ENCODE measurements at places on chromosomes 16 and 17.
A peak's percentile ranks its signal among the peaks of the same experiment; 100 is the strongest.

DNA sequence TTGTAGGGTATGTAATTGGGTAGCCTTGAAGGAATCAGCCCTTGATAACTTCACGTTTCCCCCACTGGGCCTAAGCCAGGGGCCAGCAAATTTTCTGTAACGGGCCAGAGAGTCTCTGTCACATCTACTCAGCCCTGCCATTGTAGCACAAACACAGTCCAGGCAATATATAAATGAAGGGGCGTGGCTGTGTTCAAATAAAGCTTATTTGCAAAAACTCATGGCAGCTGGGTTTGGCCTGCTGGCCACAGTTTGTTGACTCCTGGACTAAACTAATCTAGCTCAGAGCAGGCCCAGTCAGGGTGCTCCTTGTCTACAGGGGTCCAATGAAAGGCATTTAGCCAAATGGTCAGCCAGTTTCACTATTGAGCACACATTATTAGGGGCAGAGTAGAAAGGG is 141.6 kb downstream of the CCDC182 start:
- DNase-seq: no peak

DNA sequence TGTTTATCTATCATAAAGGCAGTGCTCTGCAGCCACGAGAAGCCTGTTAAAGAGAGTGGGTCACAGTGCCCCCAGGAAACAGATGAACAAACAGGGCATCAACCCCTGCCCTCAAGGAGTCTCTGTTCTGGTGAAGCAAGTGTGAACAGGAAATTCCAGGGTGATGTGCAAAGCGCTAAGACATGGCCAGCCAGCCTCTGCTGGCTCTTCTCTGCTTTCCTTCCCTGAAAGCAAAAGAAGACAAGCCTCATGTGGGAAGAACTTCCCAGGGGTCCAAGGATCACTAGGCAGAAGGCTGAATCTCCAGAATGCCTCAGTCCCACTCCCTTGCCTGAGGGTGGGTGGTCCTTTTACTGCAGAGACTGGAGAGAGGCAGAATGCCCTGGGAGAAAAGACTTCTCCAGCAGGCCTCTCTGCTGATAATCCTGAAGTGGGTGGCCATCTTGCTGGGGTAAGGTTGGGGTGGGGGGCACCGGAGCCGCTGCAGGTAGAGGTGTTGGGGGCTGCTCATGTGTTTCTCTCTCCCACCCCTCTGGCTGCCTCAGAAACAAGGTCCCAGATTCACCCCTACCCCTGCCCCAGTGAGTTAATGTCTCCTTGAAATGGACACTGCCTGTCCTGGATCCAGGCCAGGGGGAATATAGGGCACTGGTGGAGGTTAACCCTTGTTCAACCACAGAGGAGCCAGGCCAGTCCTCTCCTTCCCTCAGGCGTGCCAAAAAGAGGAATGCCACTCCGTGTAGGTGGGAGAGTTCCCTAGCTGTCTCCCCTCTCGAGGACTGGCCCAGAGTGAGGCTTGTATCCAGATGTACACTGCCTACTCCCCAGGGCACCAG is 2.4 kb downstream of the ANKRD13B start:
- no peak for DNase-seq

- no peak for DNase-seq
These were observed 150.1 kb downstream of the RBFOX1 start for GRCh38 chr16:7482596-7483290.

GRCh38 chr16:9846362-9847099 is 335.7 kb downstream of the GRIN2A start:
- no peak for DNase-seq

DNA sequence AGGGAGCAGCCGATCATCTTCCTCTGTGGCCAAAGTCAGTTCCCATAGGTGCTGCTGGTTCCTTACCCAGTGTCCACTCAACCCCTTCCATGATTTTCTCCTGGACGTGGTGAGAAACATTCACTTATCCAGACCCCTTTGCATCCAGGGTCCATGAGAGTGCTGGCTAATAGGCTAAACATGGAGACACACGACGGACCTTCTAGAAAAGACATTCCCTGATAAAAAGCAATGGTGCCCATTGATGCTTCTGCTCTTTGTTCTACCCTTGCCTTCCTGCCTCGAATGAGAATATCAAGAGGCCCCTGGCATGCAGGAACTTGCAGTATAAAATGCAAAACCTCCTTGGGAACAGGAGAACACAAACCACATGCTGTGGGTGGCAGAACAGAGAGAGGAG is 2.3 kb downstream of the TEKT5 start:
- no peak for DNase-seq

DNA sequence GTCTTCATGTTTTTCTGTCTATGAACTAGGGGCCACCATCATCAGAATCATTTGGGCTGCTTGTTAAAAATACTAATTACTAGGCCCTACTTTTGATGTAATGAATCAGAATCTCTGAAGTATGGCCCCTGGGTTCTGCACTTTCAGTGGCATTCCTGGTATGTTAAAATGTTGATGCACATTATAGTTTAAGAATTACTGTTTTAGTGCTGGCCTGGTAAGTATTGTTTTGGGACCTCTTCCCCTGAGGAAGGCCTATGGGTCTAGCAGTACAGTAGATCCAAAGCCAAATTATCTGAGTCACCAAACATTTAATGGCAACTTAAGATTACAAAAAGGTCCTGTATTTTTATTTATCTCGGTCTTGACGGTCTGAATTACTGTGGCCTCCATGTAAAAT is 58.8 kb downstream of the AP2B1 start:
- no peak for DNase-seq

- no peak for DNase-seq
These were observed 53.7 kb downstream of the CACNG1 start for GRCh38 chr17:67098006-67098405.

DNA sequence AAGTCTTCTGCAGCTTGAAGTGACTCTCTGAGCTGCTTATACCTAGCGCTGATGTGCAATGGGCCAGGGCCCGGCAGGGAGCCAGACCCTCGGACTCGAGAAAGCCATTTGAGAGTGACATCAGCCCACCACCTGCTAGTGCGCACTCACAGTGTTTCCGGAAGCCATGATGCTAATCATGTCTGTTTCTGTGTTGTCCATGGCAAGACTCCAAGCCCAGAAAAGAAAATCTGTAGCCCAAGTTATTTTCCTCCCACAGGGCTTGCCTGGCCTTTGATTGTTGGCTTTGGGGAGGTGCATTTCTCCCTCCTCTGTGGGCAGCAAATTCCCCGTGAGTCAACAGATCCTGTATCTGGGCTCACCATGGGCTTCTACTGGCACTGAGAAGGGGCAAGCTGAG is 1.8 kb upstream of the CDRT4 start:
- DNase-seq: no peak

GRCh38 chr17:45641541-45641940 is 142.6 kb upstream of the CRHR1 start:
- no peak for DNase-seq

GRCh38 chr16:29662000-29662728 is 883 bp upstream of the SPN start:
- DNase-seq: no peak

DNA sequence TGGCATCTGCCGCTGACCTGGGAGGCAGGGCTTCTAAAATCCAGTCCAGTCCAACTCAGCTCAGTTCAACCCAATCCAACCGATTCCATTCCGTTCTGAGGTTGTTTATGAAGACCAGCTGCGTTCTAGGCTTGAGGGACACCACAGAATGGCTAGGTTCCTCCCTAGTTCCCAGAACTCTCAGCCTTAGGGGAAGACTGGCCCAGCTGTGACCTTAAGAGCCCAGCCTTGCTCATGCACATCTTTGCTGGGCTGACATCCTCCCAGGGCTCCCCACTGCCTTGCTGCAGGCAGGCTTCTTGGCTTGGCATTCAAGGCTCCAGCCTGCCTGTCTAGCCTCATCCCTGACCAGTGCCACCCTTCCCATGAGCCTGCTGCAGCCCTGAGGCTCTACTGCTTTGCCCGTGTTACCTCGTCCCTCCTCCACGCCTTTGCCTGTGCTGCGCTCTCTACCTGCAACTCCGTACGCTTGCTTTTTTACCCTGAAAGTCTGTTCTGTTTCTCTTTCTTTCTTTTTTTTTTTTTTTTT is 7.9 kb downstream of the SLC12A3 start:
- DNase-seq: no peak

- DNase-seq: no peak
These were observed 1.8 kb downstream of the USP7 start for GRCh38 chr16:8961811-8962390.

- no peak for DNase-seq
These were observed at the start of gene SDR42E2 for GRCh38 chr16:22161999-22162655. TSS of gene SDR42E2 (plus strand) at chr16:22162506. CDS start at chr16:22165583, 3,077 bp downstream.

GRCh38 chr17:1096215-1096614 is 83.6 kb downstream of the ABR start:
- DNase-seq: no peak

GRCh38 chr17:47829870-47830269 is 1.5 kb downstream of the MRPL10 start:
- DNase-seq: no peak

- peak; percentile 23 for DNase-seq
These were observed 107.0 kb upstream of the CACNG5 start for GRCh38 chr17:66727634-66728570.

- DNase-seq: no peak
These were observed 7.9 kb downstream of the MPV17L start for GRCh38 chr16:15403392-15403995.

DNA sequence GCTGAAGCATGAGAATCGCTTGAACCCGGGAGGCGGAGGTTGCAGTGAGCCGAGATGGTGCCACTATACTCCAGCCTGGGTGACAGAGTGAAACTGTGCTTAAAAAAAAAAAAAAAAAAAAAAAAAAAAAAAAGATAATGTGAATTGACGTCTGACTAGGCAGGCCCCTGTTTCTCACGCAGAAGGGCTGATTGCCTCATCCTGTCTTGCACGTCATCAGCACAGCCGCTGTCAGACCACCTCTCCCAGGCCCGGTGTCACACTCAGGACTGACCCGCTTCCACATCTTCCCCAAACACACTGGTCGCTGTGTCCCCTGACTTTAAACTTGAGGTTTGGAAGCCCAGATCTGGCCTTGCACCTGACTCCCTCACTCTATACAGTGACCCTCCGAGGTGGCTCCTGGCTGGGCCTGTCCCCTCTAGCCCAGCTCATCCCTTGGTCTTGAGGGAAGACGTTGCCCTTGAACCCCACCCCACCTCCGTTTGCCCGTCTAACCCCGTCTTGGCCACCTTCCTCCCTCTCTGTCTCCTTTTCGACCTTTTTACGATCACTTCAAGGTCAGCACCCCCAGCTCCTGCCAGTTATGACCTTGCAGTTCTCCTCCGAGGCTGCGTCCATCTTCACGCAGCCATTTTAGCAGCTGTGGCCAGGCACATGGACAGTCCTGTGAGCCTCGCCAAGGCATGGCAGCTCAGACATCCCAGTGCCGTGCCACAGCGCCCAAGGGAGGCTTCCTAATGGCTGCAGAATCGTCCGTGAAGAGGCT is 149.9 kb upstream of the PLCG2 start:
- DNase-seq: no peak

GRCh38 chr16:74296104-74296431 is 546 bp upstream of the PSMD7 start:
- DNase-seq: no peak

GRCh38 chr16:878886-879285 is 78.4 kb upstream of the GNG13 start:
- no peak for DNase-seq

DNA sequence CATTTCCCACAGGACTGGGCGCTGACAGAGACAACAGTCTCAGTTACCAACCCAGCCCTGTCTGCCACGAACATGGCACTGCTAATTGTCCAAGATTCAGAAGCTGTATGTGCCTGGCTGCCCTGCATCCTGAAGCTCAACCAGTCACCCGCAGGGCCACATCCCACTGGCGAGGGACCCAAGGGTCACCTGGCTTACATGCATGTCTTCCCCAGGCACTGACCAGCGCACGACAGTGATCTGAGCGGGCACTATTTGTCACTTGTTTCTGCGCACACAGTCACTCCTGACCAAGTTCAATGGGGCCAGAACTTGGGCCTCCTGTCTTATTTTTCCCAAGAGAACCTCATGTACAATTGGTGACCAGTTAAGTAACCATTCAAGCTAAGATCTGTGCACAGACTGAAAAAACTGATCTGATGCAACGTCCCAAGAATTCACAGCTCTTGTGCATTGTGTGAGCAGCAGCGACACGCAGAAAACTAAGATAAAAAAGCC is 13.1 kb downstream of the USP7 start:
- peak; percentile 24 for DNase-seq

GRCh38 chr16:1914084-1914608 is 4.1 kb downstream of the HS3ST6 start:
- no peak for DNase-seq
